Mesenchymal stem cell (in vitro differentiated cells and primary cell): ENCODE measurements at places on chromosomes 3 and 15.

GRCh38 chr3:17672506-17672905, 69.9 kb downstream of the TBC1D5 start:
- H3K36me3 ChIP-seq = no peaks in the 10 kb centered on the region
- DNase-seq = no peak
- no peaks in the 10 kb centered on the region for H3K4me1 ChIP-seq

DNA sequence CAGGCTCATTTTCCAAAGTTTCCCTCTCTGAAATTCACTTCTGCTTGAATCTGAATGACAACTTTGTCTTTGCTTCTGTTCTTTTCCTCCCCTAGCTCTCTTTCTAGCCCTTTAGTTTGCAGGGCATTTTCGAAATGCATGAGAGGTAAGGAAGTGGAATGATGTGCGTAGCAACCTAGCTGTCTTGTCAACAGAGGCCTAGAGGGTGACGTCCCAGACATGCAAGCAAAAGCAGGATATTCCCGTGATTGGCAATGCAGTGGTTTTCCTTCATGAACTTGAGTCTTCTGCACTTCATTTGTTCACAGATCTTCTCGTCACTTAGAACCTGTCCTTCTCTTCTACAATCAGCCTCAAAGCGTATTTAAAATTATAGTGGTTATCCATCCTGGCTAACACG, 51.9 kb upstream of the PPP4R2 start:
- no peaks in the 10 kb centered on the region for H3K27me3 ChIP-seq
- no peaks in the 10 kb centered on the region for H3K36me3 ChIP-seq
- H3K4me3 ChIP-seq = no peak overlapping the region
- no peak overlapping the region for H3K27ac ChIP-seq
- H3K4me1 ChIP-seq = peaks cover 1% of the 10 kb centered on the region

GRCh38 chr15:74375303-74375693, 7.9 kb upstream of the CYP11A1 start:
- H3K4me3 ChIP-seq = no peak overlapping the region
- H3K36me3 ChIP-seq = no peaks in the 10 kb centered on the region
- no peaks in the 10 kb centered on the region for H3K27me3 ChIP-seq
- H3K4me1 ChIP-seq = peaks cover 14% of the 10 kb centered on the region

GRCh38 chr3:197027151-197027895, 2.3 kb downstream of the MELTF start:
- H3K4me3 ChIP-seq = no peak overlapping the region
- H3K27me3 ChIP-seq = peaks cover 22% of the 10 kb centered on the region
- no peaks in the 10 kb centered on the region for H3K36me3 ChIP-seq
- peaks cover 44% of the 10 kb centered on the region for H3K4me1 ChIP-seq
- H3K27ac ChIP-seq = no peak overlapping the region
- DNase-seq = no peak
